ENCODE measurements at places on chromosomes 6 and 20.

- DNase-seq = no peak
These were observed 1.0 kb downstream of the NCOA7 start for GRCh38 chr6:125791820-125792165.

GRCh38 chr6:17091122-17091521 is 10.7 kb upstream of the STMND1 start:
- DNase-seq = no peak

GRCh38 chr20:51221791-51222408 is 199.0 kb upstream of the KCNG1 start:
- no peak for DNase-seq

DNA sequence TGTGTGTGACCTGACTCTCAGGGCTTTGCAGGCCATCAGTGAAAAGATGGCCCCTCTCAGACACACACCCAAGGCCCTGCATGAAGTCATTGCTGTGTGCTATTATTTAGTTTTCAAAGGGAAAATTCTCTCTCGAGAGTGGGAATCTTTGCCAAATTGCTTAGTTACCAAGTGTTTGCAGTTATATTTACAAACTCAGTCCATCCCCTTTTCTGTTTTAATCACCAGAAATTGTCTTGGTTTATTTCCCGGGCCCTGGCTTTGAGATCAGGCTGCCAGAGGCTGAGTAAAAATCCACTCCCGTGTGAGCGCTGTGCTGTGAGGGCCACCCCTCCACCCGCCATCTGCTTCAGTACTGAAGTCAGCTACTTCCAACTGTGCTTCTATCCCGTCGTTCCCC is 163.1 kb downstream of the SOD2 start:
- DNase-seq = no peak

GRCh38 chr6:33935439-33936080 is 131.8 kb upstream of the MLN start:
- DNase-seq = no peak

- DNase-seq = no peak
These were observed 170.5 kb upstream of the TSHZ2 start for GRCh38 chr20:52801628-52802006.

- DNase-seq = no peak
These were observed 15.9 kb downstream of the SLC22A23 start for GRCh38 chr6:3440911-3441310.

DNA sequence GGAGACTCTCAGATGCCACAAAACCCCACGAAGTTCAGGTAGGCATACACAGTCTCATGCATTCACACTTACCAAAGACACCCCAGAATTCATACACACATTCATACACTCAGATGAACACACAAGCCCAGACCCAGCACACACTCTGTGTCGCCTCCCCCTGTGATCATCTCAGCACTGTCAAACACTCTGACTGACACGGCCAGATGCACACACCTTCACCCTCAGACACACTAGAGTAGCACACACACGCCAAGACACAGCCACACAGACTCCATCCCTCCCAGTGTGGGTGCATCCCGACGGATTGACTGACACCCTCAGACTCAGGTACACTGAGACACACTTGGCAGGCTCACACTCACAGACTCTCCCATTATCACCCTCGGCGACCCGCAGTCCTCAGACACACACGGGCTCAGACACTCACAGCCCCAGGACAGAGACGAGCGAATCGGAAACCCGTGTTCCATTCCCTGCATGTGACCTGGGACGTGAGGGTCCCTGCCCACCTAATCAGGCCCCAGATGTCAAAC is 872 bp upstream of the RIMS4 start:
- DNase-seq = peak; percentile 30

- DNase-seq = no peak
These were observed 39.6 kb upstream of the AFDN start for GRCh38 chr6:167786853-167787675.

GRCh38 chr20:55919956-55920355 is 85.4 kb downstream of the CBLN4 start:
- DNase-seq = no peak

DNA sequence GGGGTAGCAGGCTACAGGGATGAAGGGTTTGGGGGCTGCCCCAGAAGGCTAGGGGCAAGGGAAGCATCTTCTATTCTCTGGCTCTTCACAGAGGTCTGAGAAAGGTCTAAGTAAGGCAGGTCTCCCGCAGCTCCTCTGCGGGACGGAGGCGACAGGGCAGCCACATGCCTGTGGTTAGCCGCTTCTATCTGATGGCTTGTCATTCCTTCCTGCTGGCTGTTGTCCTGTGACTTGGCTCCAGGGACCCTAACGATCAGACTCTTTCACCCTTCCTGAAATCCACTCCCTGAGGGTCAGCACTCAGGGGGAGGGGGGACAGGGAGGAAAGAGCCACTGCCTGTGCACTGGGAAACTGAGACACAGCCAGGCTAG is 673 bp downstream of the CST7 start:
- DNase-seq = peak; percentile 69

DNA sequence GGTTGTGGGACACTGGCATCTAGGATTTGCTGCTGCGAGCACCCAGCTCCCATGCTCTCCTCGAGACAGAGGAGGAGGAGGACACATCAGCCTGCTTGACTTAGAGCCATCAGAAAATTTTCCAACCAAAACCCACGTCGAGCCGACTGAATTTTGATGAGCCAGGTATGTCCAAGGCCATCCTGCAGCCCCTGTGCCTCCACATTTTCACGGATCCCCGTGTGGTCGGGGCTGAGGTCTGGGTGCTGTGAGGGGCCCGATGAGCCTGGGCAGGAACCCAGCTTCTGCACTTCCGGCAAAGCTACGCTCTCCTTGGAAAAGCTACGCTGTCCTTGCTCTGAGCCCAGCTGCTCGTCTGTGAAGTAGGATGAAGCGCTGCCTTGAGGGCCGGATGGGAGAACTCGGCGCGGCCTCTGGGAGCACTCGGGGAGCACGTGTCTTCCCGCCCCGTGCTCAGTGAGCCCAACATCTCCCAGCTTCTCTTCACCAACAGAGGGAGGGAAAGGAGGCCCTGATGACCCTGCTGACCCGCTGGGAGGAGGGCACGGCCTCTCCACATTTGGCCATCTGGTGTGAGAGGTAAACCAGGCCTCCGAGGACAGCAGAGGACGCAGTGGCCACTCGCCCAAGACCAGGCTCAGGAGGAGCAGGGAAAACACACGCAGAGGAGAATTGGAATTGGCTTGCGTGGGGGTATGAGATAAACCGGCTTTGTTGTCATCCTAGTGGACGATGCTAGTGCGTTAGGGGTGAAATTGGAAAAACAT is 33.9 kb downstream of the PSMG4 start:
- no peak for DNase-seq

DNA sequence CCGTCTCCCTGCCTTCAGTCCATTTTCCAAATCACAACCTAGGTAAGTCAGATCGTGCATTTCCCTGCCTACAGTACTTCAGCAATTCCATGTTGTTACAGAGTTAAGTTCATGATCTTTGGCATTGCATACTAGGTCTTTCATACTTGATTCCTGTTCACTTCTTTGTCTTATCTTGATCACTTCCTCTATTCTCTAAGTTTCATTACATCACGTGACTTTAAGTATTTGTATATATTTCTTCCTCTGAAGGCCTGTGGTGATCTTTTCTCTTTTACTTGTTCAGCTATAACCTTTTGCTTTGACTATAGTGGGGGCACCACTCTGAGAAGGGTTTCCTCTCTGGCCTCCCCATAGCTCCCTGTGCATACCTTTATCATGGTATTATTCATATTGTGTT is 100.2 kb downstream of the TRMT11 start:
- no peak for DNase-seq

GRCh38 chr20:20680991-20681508 is 31.4 kb downstream of the RALGAPA2 start:
- DNase-seq = no peak

DNA sequence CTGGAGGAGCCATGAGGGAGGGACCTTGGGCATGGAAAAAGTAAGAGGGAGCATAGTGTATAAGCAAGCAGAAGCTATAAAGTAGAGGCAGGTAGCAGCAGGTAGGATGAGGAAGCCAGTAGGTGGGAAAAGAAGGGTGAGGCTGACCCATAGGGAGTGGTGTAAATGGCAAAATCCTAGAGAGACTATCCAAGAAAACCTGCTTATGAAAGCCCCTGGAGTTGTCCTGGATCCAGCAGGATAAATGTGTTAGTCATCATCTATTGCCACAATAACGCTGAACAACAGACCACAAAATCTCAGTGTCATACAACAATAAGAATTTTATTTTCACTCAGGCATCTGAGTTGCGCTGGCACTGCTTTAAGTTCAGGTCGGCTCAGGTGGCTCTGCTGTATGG is 30.2 kb downstream of the CHD6 start:
- no peak for DNase-seq

- no peak for DNase-seq
These were observed 97.8 kb upstream of the PCSK2 start for GRCh38 chr20:17129089-17129488.

- no peak for DNase-seq
These were observed 3.1 kb downstream of the JAG1 start for GRCh38 chr20:10670501-10671220.

- DNase-seq = no peak
These were observed 84.7 kb downstream of the PRSS35 start for GRCh38 chr6:83597051-83597450.

Measured in activated CD8-positive, alpha-beta memory T cell treated with anti-CD3 and anti-CD28 coated beads, Interleukin-2, amount 50 U/mL, for 48 hours (primary cell).